ENCODE measurements at places on chromosomes 7 and 10.

- DNase-seq = no peak
Observed at GRCh38 chr7:33248671-33249070, 119.3 kb downstream of the BBS9 start.

- peak; percentile 86 for DNase-seq
Observed at GRCh38 chr10:112246-112645, 23.0 kb upstream of the ZMYND11 start.

GRCh38 chr10:132304756-132305509, 2.8 kb downstream of the STK32C start:
- DNase-seq = no peak

DNA sequence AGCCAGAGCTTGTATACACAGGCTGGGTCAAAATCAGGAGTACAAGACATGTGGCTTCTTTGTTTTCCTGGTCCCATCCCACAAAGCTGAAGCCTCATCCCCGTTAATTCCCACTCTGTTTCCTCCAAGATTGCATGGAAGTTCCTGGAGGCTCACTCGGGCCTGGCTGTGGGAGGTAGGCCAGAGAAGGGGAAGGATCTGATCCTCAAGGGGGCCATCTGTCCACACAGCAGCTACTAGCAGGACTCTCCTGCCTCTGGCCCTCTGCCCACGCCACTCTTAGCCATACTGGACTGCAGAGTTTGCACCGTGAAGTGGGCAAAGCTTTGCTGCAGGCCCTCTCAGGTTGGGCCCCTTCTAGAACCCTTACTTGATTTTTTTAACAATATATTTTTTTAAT, 160.6 kb downstream of the FGFR2 start:
- no peak for DNase-seq

GRCh38 chr7:159177284-159177953, 32.8 kb upstream of the VIPR2 start:
- no peak for DNase-seq

DNA sequence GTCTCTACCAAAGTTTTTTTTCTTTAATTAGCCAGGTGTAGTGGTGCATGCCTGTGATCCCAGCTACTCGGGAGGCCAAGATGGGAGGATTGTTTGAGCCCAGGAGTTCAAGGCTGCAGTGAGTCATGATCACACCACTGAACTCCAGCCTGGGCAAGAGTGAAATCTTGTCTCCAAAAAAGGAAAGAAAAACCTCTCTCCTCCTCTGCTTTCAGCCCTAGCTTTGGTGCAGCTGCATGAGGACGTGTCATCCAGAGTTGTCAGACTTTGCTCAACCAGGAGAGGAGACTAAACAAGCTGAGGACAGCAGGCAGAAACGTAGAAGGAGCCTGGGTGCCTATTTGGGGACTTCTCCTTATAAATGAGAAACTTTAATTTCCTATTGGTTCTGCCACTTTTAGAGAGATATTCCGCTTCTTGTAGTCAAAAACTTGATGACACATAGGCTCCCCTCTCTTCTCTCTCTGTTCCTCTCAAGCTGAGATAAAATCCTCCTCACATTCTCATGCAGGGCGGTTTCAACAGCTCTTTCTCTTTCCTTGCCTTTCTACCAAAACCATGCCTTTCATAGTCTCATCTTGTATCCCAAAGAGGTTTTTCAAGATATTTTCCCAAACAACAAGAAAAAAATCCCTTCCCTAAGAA, 205.4 kb downstream of the ARHGAP12 start:
- no peak for DNase-seq

DNA sequence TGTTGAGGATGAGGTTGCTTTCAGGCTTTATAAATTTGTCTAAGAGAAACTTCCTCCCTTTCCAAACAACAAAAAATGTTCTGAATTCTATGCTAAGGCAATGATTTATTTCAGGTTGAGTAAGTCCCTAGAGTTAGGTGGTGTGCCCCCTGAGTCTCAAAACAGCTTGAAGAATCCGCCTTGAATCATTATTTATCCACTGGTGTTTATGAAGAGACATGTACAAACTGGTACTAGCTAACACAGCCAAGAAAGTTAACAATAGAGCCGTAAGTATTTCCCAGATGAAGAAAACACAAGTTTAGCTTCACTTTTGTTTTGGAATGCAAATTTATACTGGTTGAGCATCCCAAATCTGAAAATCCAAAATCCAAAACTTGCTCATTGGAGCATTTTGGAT, 66.2 kb upstream of the SRPK2 start:
- peak; percentile 85 for DNase-seq
